A673 (cell line): ENCODE measurements at places on chromosomes 16 and 17. TPM values are rescaled to one million over a fixed set of nuclear protein-coding genes. Genes with fewer than 3 reads are reported as not detected.

DNA sequence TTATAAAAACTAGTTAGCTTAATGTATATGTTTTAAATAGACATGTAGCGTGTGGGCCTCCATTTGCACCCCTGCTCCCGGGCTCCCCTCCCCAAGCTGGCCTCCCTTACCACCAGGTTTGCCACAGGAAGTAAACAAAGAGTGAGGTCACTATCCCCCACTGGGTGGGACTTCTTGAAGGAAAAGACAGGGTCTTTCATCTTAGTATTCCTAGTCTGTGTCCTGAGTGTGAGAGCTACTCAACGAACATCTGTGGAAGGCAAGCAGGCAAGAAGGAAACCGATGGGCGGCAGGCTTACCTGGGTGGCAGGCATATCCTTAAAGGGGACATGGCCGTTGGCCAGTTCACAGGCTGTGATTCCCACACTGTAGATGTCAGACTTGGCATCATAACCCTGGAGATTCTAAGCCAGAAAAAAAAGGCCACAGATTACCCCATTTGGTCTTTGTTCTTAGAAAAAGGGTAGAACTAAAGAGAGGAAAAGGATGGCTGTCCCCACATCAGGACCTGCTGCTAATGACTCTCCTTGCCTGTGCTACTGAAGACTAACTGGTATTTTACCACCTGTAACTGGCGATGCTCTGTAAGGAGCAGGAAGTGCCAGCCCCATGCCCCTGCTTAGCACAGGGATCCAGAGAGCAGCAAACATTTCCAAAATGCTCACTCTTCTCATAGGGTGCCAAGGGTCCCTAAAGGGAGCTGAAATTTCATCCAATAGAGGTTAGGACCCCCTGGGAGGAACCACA is 6.6 kb upstream of the LIMD2 start:
- no peaks in the 10 kb centered on the region for H3K27me3 ChIP-seq
- H3K4me1 ChIP-seq, result peaks cover 15% of the 10 kb centered on the region
- H3K36me3 ChIP-seq, result peaks cover 29% of the 10 kb centered on the region
- H3K4me3 ChIP-seq, result no peak overlapping the region

DNA sequence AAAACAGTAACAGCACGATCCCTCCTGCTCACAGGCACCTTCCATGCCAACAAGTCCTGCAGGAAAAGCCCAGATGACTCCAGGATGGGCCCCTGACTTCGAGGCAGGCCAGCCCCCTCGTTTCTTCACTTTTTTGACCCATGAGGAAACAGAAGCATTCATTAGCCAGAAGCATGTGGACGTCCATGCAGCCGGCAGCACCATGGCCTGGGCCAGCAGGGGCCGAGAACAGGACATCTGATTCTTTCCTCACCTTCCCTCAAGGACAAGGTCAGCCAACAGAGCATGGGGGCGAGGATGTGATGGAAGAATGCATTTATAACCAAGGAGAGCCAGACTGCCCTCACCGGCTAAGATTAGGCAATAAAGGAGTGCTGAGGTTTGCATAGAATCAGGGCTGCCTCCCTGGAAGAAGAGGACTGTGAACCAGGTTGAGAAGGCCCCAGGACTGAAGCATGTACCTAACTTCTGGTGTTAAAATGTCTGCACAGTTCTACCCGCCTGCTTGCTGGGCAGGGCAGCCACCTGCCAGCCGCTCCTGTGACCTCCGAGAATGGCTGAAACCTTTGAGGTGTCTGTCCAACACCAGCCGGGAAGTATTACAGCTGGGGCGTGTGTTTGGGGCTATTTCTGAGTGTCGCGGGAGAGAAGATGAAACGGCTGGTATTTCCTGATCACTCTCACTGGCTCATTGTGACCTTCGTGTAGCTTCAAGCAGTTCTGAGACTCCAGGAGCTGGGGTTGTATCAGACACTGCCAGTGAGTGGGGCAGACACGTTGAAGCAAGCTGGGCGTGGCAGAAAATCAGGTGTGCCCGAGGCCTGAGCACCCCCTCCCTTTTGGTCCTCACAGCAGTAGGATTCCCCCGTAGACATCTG is 94.0 kb upstream of the TNRC6C start:
- H3K4me1 ChIP-seq, result no peaks in the 10 kb centered on the region
- no peak overlapping the region for H3K4me3 ChIP-seq
- H3K36me3 ChIP-seq, result no peaks in the 10 kb centered on the region

DNA sequence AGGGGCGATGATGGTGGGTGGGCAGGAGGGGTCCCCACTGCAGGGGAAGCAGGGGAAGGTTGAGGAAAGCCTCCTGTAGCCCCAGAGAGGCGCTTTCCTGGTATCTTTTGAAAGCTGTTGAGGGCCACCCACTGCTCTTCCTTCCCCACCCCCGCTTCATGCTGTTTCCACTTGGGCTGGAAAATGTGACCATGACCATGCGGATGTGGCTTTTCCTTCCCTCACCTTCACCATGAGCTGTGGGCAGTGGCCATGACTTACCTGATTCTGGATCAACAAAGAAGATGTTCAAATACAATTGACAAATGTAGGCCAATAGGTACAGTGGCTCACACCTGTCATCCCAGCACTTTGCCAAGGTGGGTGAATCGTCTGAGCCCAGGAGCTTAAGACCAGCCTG is 13.8 kb downstream of the MVP start:
- no peak overlapping the region for H3K4me3 ChIP-seq
- H3K27me3 ChIP-seq, result no peaks in the 10 kb centered on the region
- no peaks in the 10 kb centered on the region for H3K4me1 ChIP-seq
- no peak overlapping the region for H3K27ac ChIP-seq

DNA sequence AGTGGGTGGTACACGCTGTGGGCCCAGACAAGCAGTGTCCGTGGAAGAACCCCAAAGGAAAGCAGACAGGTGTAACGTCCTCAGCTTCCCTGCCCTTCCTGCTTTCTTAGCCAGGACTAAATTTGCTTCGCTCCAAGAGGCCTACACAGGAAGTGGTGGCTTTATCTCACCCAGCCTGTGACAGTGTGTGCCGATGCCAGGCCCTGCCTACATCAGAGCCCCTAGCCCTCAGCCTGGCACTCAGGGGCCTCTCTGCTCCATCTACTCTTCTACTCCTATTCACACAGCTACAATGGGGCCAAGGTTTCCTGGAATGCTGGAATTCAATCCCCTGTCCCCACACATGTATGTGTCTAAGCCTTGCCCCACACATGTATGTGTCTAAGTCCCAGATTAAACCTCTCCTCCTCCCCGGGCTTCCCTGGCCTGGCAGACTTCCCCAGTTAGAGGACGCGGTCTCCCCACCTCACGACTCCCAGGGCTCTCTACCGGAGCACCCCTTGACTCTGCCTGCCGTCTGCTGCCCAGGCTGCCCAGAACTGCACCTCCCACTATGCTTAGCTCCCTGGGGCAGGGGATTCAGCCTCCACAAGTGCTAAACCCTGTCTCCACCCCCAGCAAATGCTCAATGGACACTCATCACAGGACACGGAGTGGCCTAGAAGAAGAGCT is 8.2 kb downstream of the PGAP3 start:
- no peaks in the 10 kb centered on the region for H3K27me3 ChIP-seq
- DNase-seq, result no peak
- no peaks in the 10 kb centered on the region for H3K36me3 ChIP-seq
- no peak overlapping the region for H3K27ac ChIP-seq
- H3K4me1 ChIP-seq, result no peaks in the 10 kb centered on the region

GRCh38 chr16:2088759-2089358 is 41.1 kb downstream of the TSC2 start:
- no peak overlapping the region for H3K4me3 ChIP-seq
- no peaks in the 10 kb centered on the region for H3K27me3 ChIP-seq
- peaks cover 50% of the 10 kb centered on the region for H3K36me3 ChIP-seq

GRCh38 chr16:27907457-27907972 is 156.0 kb downstream of the GSG1L start:
- no peaks in the 10 kb centered on the region for H3K36me3 ChIP-seq
- no peaks in the 10 kb centered on the region for H3K4me1 ChIP-seq
- H3K27me3 ChIP-seq, result peaks cover 38% of the 10 kb centered on the region
- no peak overlapping the region for H3K27ac ChIP-seq
- no peak for DNase-seq
- no peak overlapping the region for H3K4me3 ChIP-seq

GRCh38 chr16:82506692-82507670 is 119.8 kb upstream of the CDH13 start:
- H3K27ac ChIP-seq, result no peak overlapping the region
- peaks cover 5% of the 10 kb centered on the region for H3K27me3 ChIP-seq
- no peaks in the 10 kb centered on the region for H3K4me1 ChIP-seq
- no peak overlapping the region for H3K4me3 ChIP-seq

DNA sequence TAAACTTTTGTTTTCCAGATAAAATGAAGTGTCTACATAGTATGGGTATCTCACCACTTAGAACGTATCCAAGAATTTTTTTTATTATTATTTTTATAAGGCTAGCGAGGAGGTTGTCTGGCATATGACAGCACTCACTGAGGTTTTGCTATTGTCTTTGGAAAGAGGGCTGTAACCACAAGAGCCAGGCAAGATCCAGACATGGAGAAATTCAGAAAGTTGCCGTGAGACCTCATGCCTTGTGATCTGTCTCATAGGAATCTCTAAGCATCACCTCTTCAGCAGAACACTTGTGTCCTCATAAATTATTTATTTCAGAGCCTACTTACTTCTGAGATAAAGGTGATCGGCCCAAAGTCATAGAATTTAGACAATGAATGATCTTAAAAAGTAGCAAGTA is 410.8 kb downstream of the CDH11 start:
- no peak for DNase-seq
- H3K4me3 ChIP-seq, result no peak overlapping the region
- no peak overlapping the region for H3K27ac ChIP-seq
- peaks cover 4% of the 10 kb centered on the region for H3K4me1 ChIP-seq

- no peaks in the 10 kb centered on the region for H3K27me3 ChIP-seq
- DNase-seq, result no peak
- no peak overlapping the region for H3K4me3 ChIP-seq
- no peaks in the 10 kb centered on the region for H3K36me3 ChIP-seq
- no peaks in the 10 kb centered on the region for H3K4me1 ChIP-seq
- H3K27ac ChIP-seq, result no peak overlapping the region
Observed at GRCh38 chr16:11370084-11370931, 25.0 kb downstream of the RMI2 start.

The SLFN12L gene
- total RNA-seq, result 1.6 and 2.7 TPM in 2 replicates

The ZSCAN10 gene
- total RNA-seq, result not detected in 2 replicates

The CCDC154 gene
- 1.2 and 1.6 TPM in 2 replicates for total RNA-seq

The CFAP97D1 gene
- not detected in 2 replicates for total RNA-seq

The CCL8 gene
- not detected in 2 replicates for total RNA-seq

The CTRB1 gene
- not detected in 2 replicates for total RNA-seq

The GNAO1 gene
- total RNA-seq, result 0.37 TPM in 1 of 2 replicates, not detected in the other

The ABCA9 gene
- total RNA-seq, result 1.4 and 2.1 TPM in 2 replicates

The KRTAP9-9 gene
- not detected in 2 replicates for total RNA-seq

The ATP2C2 gene
- not detected in 2 replicates for total RNA-seq

The KRTAP4-16 gene
- not detected in 2 replicates for total RNA-seq

The SYT17 gene
- 0.24 and 0.61 TPM in 2 replicates for total RNA-seq

The TMEM94 gene
- total RNA-seq, result 67.0 and 84.7 TPM in 2 replicates

The ALOX15B gene
- total RNA-seq, result 0.17 and 0.30 TPM in 2 replicates

The KRTAP4-2 gene
- not detected in 2 replicates for total RNA-seq

The EVI2A gene
- total RNA-seq, result not detected in 2 replicates

The CNGB1 gene
- not detected in 2 replicates for total RNA-seq

The SPAG5 gene
- total RNA-seq, result 213 and 219 TPM in 2 replicates
